ENCODE measurements at places on chromosomes 7 and 10.

DNA sequence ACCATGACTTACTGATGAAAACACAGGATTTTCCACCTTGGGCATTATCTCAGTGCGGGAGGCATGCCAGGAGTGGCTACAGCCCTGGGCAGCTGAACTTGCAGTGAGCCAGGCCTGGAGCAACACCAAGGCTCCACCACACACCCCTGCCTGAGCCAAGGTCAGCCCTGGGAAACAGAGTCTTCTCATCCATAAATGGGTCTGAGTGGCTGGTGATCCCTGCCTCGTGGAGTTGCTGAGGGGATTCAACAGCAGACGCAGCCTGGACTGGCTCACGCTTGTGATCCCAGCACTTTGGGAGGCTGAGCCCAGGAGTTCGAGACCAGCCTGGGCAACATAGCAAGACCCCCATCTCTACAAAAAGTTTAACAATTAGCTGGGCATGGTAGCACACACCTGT is 32.2 kb downstream of the SPOCK2 start:
- DNase-seq: no peak

- no peak for DNase-seq
Measured at GRCh38 chr7:5689118-5689517, 92.3 kb downstream of the RNF216 start.

- peak; percentile 52 for DNase-seq
Measured at GRCh38 chr10:13787015-13787421, 200.3 kb downstream of the PRPF18 start.

GRCh38 chr7:22364900-22365299 is 7.9 kb upstream of the RAPGEF5 start:
- no peak for DNase-seq

DNA sequence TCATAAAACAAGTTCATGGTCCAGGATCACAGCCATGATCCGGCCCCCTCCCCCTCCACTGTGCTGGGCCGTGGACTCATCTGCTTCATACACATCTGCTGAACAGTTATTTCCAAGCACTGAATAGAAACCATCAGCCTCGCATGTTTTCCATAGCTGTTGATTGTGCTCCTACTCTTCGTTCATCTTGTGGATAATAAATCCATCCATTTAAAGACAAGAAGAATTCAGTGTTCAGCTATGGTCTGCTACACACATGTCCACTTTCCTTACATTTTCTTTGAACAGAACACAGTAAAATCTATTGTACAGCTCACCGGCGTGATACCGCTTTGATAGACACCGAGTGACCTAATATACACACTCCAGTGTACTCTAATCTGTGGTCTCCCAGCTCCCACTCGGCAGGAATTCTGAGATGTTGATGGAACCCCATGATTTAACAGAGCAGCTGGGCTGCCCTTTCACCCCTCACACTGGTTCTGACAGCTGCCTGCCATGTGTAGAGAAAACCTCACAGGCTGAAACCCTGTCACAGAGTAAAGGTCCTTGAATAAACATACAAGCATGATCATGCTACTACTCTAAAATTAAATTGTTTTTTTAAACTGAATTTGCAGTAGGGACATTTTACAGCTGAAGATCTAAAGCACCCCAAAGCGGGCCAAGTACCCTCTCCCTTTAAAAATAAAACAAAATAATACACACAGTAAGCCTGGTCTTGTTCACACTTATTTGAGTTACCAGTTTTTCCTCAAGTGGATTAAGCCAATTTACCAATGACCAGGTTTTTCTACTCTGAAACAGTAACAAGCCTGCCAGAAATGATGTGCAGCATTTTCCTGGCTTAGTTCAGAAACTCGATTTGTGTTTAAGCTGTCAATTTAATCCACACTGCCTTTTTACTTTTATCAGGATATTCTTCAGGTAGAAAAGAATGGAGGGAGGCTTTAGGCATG is 95.1 kb upstream of the FZD1 start:
- DNase-seq: no peak

DNA sequence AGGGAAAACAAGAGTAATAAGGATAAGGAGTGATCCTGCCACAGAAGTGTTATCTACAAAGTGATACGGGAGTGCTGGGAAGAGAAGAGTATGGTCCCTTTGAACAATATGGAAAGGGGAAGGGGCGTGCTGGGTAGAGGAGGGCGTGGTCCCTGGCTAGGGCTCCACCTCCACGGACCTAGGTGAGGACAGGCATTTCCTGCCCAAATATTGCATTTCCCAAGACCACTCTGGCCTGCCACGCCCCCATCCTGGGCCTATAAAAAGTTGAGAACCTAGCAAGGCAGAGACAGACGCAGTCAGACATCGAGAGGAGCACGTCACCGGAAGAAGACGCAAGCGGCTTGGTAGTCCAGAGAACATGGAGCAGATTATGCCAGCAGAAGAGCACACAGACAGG is 22.8 kb downstream of the VSTM4 start:
- no peak for DNase-seq

DNA sequence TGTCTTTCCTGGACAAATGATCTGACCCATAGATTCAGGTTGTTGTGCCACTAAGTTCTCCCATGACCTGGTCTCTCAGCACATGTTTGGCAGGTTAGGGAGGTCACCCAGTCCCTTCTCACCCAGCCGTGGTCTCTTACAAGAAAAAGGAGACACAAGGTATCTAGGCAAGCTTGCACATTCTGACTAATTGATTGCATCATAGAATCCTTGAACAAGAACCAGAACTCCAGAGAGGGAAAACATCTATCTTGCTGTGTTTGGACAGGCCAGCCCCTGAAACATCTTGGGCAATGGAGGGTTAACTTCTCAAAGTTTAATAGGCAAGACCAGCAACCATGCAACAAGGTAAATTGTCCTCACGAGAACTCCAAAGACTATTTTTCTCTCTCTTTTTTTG is 8.5 kb upstream of the HK1 start:
- no peak for DNase-seq

GRCh38 chr7:371119-371778 is 81.3 kb downstream of the FOXL3 start:
- DNase-seq: no peak

- DNase-seq: no peak
Measured at GRCh38 chr10:113026679-113027078, 76.6 kb downstream of the TCF7L2 start.

DNA sequence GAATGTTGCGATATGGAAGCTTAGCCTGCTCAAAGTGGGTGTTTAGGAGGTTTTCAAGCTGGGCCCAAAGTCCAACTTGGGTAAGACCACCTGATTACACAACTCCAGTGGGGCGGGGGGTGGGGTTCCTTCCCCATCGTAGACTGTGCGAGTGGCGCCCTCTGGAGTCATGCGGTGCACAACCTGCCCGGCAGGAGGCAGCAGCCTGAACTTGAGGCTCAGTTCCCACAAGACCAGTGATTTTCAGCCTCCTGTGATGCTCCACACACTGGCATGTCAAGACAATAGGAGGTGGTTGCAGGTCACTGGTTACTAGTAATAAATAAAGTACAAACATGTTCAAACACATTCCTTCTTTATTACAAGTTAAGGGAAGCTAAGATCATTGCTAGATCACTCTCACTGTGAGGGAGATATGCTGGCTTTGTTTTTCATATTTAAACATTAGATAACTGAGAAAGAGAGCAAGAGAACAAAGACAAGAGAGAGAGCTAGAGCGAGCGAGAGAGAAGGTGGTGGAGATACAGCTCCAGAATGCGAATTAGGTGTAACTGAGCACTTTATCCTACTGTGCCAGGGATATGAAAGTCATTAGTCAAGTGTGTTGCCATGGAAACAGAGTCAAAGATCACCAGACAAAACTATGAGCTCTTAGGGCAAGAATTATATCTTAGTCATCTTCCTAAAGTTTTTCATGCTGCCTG is 97.4 kb upstream of the BMPER start:
- no peak for DNase-seq

GRCh38 chr7:36923185-36923584 is 198.9 kb upstream of the AOAH start:
- no peak for DNase-seq
